ENCODE measurements at places on chromosomes 16 and 17. TPM values are rescaled to one million over a fixed set of nuclear protein-coding genes. Genes with fewer than 3 reads are reported as not detected.

- no peaks in the 10 kb centered on the region for H3K27me3 ChIP-seq
- no peak overlapping the region for H3K27ac ChIP-seq
- no peak overlapping the region for H3K4me3 ChIP-seq
These were observed 16.8 kb upstream of the TRPV2 start for GRCh38 chr17:16398270-16399267.

DNA sequence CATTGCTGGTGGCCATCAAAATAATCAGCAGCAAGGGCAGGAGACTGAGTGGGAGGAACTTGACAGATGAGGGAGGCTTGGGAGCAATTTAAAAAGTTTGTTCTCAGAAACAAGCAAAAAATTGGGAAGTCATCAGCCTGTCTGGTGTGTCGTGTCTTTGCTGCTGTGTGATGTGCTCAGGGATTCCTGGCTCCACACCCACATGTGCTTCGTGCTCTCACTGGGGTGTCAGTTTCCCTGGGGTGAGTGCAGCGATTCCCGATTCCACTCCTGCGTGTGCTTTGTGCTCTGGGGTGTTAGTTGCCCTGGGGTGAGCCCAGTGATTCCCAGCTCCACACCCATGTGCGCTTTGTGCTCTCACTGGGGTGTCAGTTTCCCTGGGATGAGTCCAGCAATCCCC is 228.1 kb downstream of the SNX29 start:
- DNase-seq: no peak
- no peak overlapping the region for H3K27ac ChIP-seq
- H3K36me3 ChIP-seq: no peaks in the 10 kb centered on the region
- no peaks in the 10 kb centered on the region for H3K27me3 ChIP-seq
- H3K4me1 ChIP-seq: peaks cover 12% of the 10 kb centered on the region

GRCh38 chr16:9092978-9093344 is 1.5 kb downstream of the HAPSTR1 start:
- DNase-seq: no peak
- peaks cover 5% of the 10 kb centered on the region for H3K36me3 ChIP-seq
- peak overlapping the region; percentile 98 for H3K27ac ChIP-seq
- no peaks in the 10 kb centered on the region for H3K27me3 ChIP-seq

- H3K4me1 ChIP-seq: peaks cover 16% of the 10 kb centered on the region
- H3K27me3 ChIP-seq: no peaks in the 10 kb centered on the region
- no peak overlapping the region for H3K4me3 ChIP-seq
- no peak for DNase-seq
- no peak overlapping the region for H3K27ac ChIP-seq
- peaks cover 19% of the 10 kb centered on the region for H3K36me3 ChIP-seq
These were observed 5.7 kb downstream of the LLGL1 start for GRCh38 chr17:18231164-18231563.

DNA sequence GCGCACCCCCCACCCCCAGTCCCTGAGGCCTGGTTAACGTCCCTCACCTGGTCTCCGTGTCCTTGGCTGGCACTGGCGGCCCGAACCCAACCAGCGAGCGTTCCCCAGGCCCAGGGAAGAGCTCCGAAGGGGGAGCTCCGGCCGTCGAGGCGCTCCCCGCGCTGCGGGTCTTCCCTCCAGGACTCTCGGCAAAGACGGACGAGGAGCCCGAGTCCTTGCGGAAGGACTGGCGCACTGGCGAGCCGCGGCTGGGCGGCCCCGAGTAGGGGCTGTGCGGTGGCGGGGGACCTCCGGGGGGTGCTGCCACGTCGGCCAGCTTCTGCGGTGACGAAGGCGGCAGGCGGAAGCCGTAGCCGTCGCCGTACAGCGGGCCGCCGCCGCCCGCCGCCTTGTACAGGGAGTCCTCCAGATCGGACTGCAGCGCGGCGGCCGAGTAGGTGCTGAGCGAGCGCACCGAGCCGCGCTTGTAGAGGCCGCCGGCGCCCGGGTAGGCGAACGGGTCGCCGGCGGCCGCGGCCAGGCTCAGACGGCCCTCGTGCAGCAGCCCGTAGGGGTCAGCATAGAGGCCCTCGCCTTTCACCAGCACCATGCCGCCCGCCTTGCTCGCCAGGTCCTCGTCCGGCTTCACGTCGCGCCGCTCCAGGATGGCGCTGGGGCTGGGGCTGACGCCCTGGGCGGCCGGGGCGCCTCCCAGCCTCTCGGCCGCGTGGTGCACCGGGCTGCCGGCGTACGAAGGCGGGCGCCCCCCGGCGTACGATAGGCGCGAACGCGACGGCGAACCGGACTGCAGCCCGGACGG is 44.1 kb downstream of the SRCIN1 start:
- no peaks in the 10 kb centered on the region for H3K36me3 ChIP-seq
- H3K4me1 ChIP-seq: peaks cover 36% of the 10 kb centered on the region
- H3K27me3 ChIP-seq: peaks cover 22% of the 10 kb centered on the region
- H3K27ac ChIP-seq: no peak overlapping the region
- no peak for DNase-seq
- H3K4me3 ChIP-seq: no peak overlapping the region

- no peaks in the 10 kb centered on the region for H3K36me3 ChIP-seq
- H3K4me1 ChIP-seq: no peaks in the 10 kb centered on the region
- no peak overlapping the region for H3K27ac ChIP-seq
- H3K27me3 ChIP-seq: no peaks in the 10 kb centered on the region
- no peak overlapping the region for H3K4me3 ChIP-seq
- no peak for DNase-seq
These were observed 26.1 kb upstream of the AMZ2 start for GRCh38 chr17:68221786-68222185.

DNA sequence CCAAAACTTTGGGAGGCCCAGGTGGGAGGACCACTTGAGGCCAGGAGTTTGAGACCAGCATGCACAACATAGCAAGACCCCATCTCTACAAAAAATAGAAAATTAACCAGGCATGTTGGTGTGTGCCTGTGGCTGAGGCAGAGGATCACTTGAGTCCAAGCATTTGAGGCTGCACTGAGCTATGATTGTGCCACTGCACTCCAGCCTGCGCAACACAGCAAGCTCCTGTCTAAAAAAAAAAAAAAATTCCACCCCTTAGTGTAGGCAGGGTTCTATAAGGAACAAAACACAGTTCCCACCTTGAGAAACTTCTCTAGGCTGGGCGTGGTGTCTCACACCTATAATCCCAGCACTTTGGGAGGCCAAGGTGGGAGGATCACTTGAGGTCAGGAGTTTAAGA is 36.3 kb upstream of the HAPSTR1 start:
- no peaks in the 10 kb centered on the region for H3K36me3 ChIP-seq
- H3K27ac ChIP-seq: no peak overlapping the region
- no peaks in the 10 kb centered on the region for H3K27me3 ChIP-seq

DNA sequence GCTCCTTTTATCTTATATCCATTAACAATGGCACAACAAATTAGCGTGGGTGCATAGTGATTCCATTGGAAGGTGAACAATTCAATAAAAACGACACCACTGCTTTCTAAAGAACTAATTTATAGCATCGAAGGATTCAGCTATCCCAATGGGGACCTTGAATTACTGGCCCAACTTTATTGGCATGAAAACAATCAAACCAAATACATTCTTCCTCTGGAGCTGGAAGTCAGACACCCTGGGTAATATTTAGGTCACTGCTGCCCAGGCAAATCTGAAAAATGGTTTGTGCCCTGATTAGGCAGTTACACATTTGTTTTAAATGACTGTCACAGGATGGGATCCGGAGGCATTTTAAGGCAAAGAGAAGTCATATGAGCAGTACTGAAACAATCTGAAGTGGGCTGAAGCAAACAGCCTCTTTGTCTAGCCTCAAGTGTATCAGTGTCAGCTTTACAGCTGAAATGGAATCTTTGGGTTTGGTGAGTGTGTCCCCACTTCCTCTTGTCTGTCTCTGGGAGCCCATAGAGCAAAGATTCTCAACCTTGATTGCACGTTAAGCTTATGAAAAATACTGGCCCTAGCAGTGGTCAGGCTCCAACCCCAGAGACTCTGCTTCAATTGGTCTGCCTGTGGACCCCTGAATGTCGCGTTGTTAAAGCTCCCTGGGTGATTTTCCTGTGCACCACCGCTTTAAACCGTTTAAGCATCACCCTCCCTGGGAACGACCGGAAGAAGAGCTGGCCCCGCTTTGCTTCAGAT is 30.3 kb downstream of the CDK5R1 start:
- DNase-seq: no peak
- H3K27ac ChIP-seq: no peak overlapping the region
- H3K4me1 ChIP-seq: peaks cover 14% of the 10 kb centered on the region
- H3K27me3 ChIP-seq: no peaks in the 10 kb centered on the region
- no peak overlapping the region for H3K4me3 ChIP-seq
- no peaks in the 10 kb centered on the region for H3K36me3 ChIP-seq

DNA sequence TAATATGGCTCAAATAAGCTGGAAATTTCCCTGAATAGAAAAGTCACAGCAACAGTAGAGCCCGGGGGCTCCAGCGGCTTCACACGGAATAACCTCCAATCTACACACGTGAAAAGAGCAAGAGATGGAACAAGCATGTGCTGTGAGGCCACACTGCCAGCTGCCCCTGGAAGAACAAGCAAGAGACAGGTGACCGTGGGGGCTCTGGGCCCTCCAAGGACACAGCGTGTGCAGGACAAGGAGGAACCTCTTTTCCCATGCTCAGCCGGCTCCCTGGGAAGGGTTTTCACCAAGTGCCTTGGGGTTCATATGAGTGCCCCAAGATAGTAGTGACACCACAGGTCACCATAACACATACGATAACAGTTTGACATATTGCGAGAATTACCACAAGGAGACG is 110.2 kb upstream of the ZNF750 start:
- no peak for DNase-seq
- H3K27ac ChIP-seq: no peak overlapping the region
- no peaks in the 10 kb centered on the region for H3K4me1 ChIP-seq
- peaks cover under 1% of the 10 kb centered on the region for H3K36me3 ChIP-seq
- no peak overlapping the region for H3K4me3 ChIP-seq

GRCh38 chr16:85056211-85056748 is 28.7 kb downstream of the KIAA0513 start:
- H3K4me1 ChIP-seq: peaks cover 10% of the 10 kb centered on the region
- no peaks in the 10 kb centered on the region for H3K36me3 ChIP-seq
- no peak for DNase-seq
- peak overlapping the region; percentile 40 for H3K4me3 ChIP-seq
- no peaks in the 10 kb centered on the region for H3K27me3 ChIP-seq

DNA sequence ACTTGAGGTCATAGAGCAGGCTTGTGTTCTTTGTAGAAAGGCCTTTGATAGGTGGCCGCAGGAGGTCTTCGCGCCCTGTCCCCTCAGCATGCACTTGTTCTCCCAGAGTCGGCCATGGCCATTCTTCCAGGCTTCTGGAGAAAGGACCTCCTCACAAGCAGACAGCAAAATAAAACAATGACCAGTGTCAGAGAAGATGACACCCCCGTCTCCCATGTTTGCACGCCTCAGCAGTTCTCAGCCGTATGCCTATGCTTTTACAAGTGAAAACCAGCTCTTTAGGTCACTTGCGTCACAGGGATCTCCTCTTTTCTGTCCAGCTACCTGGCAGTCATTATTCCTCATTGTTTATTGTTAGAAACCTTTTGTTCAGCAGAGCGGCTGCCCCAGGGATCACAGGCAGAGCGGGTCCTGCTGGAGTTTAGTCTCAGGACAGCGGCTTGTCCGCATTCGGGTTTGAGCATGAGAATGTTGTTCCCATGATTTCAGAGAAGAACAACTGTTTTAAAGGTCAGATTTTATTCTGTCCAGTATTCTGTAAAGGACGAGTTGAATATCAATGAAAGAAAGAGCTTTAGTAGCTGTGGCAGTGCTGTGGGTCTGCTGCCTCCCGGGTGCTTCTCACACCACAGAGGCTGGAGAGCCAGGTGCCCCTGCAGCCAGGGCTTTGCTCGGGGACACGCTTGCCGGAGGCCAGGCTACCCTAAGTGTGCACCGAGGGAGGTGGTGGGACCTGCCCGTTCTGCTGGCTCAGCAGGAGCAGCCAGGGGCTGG is 123.9 kb downstream of the RPTOR start:
- H3K36me3 ChIP-seq: no peaks in the 10 kb centered on the region
- no peak overlapping the region for H3K4me3 ChIP-seq
- DNase-seq: no peak
- H3K4me1 ChIP-seq: no peaks in the 10 kb centered on the region
- no peak overlapping the region for H3K27ac ChIP-seq

DNA sequence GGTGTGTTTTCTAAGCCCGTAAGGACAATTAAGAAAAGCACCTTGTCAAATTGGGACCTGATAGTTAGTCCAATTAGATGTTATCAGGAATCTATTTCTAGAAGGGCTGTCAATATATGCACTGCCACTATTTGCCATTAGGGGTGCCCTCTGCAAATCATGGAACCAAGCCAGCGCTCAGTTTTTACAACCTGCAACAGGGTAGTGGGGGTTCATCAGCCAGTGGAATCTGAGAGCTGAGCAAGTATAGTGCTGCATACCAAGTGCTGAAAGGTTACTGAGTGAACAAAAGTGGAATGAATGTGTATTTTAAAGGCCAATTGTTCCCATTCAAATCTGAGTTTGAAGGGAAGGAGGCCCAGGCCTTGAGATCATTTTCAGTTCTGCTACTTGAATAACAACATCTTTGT is 10.4 kb downstream of the PRR11 start:
- no peak overlapping the region for H3K27ac ChIP-seq
- no peaks in the 10 kb centered on the region for H3K36me3 ChIP-seq
- DNase-seq: no peak
- no peaks in the 10 kb centered on the region for H3K27me3 ChIP-seq
- no peaks in the 10 kb centered on the region for H3K4me1 ChIP-seq

DNA sequence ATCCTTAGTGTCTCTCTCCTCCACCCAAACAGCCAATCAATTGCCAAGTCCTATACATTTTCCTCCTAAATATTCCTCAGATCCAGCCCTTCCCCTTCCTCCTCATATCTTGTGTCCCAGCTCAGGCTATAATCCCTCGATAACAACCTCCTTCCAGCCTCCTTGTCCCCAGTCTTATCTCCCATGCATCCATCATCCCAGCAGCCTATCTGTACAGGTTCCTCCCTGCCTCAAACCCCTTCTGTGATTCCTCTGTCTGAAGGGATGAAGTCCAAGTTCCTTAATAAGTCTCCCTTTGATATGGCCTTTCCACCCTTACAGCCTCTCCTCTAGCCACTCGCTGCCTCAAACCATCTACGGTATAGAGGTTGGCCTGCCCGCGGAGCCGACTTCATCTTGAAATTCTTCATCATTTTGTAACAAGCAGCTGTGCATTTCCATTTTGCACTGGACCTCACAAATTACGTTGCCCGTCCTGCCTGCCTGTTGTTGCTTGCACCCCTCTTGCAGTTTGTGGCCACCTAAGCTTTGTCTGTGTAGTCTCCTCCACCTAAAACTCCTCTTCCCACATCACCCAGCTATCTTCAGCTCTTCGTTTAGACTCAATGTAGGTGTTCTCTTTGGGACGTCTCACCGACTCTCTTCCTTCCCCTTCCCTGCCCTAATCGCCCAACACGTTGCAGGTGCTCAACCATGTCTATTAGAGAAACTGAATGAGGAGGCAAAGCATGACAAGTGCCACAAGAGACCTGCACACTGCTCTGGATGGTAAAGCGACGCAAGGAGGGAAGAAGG is 786 bp upstream of the CDK5RAP3 start:
- H3K27ac ChIP-seq: no peak overlapping the region
- H3K4me3 ChIP-seq: peak overlapping the region; percentile 93
- peaks cover 14% of the 10 kb centered on the region for H3K36me3 ChIP-seq
- no peaks in the 10 kb centered on the region for H3K27me3 ChIP-seq

Gene PIPOX
- 4.3 TPM for total RNA-seq

Gene SULT1A2
- not detected for total RNA-seq

Gene ICAM2
- total RNA-seq: 46.6 TPM

Gene CPHXL2
- total RNA-seq: not detected

Gene CTF1
- 3.8 TPM for total RNA-seq

Gene TNK1
- 4.7 TPM for total RNA-seq

All from thoracic aorta (tissue), 2 donors.